ENCODE measurements at places on chromosomes 4 and X.
A peak's percentile ranks its signal among the peaks of the same experiment; 100 is the strongest.

- no peak for DNase-seq
Observed at GRCh38 chr4:37682701-37683401, 3.3 kb downstream of the RELL1 start.

DNA sequence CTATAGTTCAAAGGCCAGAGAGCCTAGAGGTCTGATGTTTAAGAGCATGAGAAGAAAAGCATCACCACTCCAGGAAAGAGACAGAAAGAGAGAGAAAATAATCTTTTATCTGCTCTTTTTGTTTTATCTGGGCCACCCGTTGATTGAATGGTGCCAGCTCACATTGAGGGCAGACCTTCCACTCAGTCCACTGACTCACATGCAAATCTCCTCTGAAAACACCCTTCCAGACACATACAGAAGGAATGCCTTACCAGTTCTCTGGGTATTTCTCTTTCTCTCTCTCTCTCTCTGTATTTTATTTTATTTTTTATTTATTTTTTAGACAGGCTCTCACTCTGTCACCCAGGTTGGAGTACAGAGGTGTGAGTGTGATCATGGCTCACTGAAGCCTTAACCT, 252.5 kb downstream of the DTHD1 start:
- DNase-seq: no peak

GRCh38 chrX:154082396-154083125, 15.0 kb downstream of the MECP2 start:
- DNase-seq: no peak

DNA sequence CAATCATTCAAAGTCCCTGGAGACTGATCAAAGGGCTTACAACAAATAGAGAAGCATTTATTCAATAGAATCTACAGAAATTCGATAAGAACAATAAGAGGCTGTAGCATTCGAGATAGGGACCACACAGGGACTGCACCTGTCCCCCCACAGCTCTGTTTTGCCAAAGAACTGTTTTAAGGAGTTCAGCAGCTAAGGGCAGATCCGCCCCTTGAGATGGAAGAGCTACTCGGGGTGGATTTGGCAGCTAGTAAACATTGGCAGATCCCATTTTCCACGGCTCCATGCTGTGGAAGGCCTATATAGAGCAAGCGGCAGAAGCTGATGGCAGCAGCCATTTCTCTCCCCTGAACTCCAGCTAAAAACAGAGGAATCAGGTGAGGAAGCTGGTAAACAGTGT, 75.7 kb downstream of the GPR82 start:
- DNase-seq: no peak

- peak; percentile 67 for DNase-seq
Observed at GRCh38 chr4:61200187-61200915, at the start of gene ADGRL3. Gene ADGRL3, plus strand, starts transcription at chr4:61200326.

DNA sequence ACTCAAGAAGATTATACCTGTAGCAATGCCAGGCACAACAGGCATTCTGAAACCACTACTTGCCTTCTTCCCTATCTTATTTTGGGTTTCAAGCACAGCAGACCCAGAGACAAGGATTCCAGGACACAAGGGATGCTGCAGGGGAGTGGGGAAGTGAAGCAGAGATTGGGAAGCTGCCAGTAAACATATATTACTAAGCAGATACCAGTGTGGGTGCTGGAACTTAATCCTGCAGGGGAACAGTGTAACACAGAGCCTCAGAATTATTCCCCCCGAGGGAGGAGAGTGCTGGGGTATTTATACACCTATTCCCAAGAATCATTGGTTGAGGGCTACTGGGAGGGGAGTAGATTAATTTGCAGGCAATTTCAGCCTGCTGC, 33.3 kb upstream of the MAML3 start:
- no peak for DNase-seq

DNA sequence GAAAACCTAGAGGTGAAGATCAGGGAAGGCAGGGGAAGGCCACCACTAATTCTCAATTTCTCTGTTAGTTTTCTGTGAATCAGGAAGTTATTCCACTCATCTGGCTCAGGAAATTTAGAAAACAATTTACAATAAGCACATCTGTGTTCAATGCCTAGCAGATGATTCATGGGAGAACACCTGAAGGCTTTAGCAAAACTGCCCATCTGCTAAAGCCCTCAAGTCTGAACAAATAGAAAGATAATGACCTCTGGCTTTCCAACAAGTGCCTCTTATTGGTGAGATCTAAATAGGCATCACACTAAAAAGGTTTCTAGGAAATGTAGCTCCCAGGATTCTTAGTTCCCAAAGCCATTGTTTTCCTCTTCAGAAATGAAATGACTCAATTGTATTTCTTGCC, 122.1 kb upstream of the GNPDA2 start:
- no peak for DNase-seq

DNA sequence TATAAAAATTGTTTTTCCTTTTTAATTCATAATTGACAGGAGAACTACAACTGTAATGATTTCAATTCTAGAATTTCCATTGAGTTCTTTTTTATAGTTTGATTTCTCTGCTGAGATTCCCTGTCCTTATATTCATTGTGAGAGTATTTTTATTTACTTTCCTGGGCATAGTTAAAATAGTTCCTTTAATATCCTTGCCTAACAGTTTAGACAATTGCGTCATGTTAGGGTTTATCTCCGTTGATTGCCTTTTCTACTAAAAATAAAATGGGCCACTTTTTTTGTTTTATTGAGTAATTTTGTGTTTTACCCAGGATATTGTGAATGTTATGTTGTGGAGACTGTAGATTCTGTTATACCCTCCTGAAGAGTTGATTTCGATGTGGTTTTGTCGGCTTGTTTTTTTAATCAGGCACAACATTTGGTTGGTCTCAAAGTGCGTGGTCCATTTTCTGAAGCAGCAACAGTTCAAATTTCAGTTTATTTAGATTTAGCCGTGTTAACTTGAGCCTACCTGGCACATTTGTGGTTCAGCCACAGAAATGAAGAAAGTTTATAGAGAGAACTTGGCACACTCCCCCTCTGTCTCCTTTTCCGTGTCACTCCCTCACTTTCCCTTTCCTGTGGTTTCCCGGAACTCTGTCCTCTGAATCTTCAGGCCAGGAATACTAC, 16.0 kb upstream of the PRRG1 start:
- DNase-seq: no peak

DNA sequence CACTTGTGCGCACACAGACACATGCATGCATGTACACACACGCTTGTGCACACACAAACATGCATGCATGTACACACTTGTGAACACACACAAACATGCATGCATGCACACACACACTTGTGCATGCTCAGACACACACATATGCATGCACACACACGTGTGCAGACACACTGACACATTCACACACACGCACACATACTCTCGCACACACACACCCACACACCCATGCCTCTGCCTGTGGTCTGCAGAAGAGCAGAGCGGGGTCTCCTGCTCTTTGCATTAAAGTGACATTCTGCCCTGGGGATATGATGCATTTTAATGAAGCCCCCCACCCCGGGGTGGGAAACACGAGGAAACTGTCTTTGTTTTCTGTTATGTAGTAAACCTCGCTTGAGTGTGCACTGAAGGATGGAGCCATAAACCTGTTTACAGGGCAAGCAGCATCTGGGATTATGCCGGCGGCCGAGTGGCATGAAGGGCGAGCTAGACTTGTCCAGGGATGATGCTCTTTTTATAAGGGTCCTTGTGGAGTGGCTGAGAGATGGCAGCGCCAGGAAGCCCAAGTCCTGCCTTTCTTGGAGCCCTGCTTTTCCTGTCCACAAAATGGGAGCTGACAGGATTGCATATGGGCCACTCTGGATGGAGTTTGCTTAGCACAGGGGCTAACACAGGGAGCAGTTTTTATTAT, 17.8 kb downstream of the PSAPL1 start:
- DNase-seq: no peak

- peak; percentile 68 for DNase-seq
Observed at GRCh38 chr4:82044141-82044993, 329.4 kb downstream of the HNRNPD start.

- DNase-seq: no peak
Observed at GRCh38 chr4:76458825-76459224, 23.8 kb downstream of the SHROOM3 start.

DNA sequence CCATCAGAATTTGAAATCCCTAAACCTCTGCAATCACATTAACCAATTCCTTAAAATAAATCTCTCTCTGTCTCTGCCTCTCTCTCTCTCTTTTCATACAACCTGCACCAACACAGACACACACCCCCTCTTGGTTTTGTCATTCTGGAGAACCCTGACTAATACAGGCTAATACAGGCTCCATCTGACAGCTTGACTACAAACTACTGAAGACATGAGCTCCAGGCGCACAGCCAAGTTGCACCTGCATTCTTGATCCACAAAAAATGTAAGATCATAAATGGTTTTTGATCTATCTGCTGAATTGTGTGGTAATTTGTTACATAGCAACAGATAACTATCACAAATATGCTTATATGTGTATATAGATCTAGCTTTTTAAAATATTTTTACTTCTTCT, 2414.2 kb downstream of the PCDH7 start:
- no peak for DNase-seq

DNA sequence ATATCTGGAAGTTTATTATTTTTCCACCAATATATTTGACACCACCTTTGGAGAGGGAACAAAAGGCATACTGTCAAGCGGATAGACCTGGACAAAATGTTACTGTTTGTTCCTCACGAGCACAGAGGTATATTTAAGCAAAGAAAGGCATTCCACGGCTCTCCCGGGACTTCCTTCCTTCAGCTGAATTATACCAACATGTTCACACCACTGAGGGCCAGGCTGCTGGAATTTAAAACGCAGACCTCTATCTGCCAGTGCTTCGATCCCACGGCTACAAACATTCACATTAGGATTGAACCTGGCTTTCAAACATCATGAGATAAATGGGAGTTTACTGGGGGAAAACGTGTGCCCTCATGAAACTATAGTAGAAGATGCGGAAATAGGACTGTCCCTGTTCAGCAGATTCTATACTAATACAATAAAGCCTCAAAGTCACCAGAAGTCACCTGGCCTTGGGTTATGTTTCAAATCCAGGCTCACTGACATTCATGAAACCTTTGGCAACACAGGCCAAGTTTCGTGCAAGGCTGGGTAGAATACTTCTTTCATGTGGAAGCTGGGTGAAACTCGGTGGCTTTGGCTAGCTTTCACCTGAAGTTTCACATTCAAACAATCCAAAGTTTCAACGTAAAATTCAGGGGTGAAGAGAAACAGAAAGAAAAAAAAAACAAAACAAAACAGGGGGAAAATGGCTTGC, 39.5 kb downstream of the SORBS2 start:
- DNase-seq: no peak

DNA sequence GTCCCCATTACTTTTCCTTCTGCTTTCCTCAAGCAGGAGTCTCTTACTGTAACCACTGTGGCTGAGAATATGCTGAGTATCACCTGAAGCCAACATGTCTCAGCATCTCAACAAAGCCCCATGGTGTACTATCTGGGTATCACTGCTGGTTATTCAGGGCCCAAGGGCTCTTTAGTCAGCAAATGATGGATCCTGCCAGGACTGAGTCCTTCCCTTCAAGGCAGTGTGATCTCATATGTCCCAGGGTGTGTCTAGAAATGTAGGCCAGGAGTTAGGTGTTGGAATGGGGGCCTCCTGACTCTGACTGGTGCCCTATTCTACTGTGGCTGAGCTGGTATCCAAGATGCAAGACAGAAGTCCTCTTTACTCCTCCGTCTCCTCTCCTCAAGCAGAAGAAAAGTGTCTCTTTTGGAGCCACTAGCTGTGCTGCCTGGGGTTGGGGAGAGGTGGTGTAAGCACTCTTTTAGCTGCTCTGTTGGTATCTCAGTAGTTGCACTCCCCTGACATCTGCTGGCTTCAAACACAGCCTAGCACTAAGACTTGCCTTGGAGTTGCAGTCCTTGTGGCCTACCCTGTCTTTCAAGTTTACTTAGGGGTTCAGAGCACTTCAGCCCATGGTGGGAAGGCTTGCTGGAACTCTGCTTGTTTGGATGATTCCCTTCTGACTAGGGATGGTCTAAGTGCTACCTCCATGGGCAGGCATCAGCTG, 28.6 kb downstream of the OCIAD2 start:
- DNase-seq: no peak

DNA sequence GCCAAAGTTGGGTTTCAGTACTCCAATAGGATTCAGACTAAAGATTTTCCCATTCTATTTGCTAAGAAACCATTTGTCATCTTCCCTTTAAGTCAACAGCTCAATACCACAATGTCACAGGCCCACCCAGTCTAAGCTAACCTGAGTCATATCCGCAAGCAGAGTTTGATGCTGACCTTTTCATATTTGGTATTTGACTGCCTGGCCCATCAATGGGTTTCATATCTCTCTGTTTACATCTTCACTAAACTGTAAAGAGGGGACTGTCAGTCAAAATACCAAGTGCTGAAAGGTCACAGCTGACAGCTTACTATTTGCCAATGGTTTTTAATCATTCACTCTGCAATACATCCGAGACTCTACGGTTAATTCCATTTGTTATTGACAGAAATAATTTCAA, 707.5 kb upstream of the ACTRT1 start:
- DNase-seq: no peak

GRCh38 chr4:3831529-3832150, 65.5 kb downstream of the ADRA2C start:
- no peak for DNase-seq

- DNase-seq: no peak
Observed at GRCh38 chr4:5572114-5572513, 136.2 kb downstream of the EVC2 start.

DNA sequence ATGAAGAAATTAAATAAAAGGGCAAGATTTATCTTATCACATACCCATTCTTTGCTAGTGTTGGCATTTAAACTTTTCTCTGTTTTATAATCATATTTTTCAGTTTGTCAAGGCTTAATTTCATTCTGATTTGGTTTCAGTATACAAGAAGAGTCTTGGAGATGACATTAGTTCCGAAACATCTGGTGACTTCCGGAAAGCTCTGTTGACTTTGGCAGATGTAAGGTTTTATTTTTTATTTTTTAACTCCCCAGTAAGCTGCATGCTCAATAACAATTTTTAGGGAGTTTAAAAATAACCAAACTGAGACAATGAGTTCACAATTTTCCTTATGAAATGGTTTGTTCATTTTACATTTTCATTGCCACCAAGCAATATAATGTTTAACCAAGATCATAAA, 39.8 kb downstream of the ANXA3 start:
- no peak for DNase-seq

DNA sequence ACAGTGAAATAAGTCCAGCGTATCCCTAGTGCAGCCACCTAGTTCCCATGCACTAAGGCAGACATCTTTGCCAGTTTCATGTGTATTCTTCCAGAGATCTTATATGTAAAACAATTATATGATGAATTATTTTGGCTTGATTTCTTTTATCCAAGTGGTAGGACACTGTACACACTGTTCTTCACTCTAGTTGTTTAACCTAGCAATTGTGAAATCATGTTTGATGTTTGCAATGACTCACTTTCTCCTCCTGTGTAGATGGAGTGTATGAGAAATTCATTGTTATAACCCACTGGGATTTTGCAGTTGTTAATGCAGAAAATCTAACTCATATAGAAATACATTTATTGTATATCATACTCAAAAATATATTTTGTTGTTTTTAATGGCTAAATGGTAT, 17.5 kb upstream of the TBC1D1 start:
- no peak for DNase-seq

DNA sequence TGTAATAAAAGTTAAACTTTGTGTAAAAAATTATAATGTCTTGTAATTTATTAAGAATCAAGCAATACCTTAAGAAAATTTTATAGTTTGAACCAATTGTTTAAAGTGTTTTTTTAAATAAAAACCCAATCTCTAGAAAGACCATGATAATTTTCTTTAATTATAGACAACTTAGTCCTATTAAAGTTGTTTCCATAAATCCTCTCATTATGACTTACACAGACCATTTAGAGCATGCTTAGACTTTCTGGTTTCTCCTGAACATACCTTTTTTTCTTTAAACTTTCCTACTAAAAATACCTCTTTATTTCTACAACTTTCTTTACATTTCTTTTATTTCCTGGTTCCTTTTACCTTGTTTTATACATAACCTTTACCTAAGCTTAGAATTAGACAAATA, 837.4 kb downstream of the PCDH19 start:
- no peak for DNase-seq
